ENCODE measurements at places on chromosomes 5 and 9. TPM values are rescaled to one million over a fixed set of nuclear protein-coding genes. Genes with fewer than 3 reads are reported as not detected.

GRCh38 chr9:77063645-77064285 is 44.3 kb downstream of the FOXB2 start:
- no peak overlapping the region for H3K4me3 ChIP-seq
- no peaks in the 10 kb centered on the region for H3K27me3 ChIP-seq
- H3K36me3 ChIP-seq, result no peaks in the 10 kb centered on the region
- H3K27ac ChIP-seq, result no peak overlapping the region
- no peaks in the 10 kb centered on the region for H3K4me1 ChIP-seq

DNA sequence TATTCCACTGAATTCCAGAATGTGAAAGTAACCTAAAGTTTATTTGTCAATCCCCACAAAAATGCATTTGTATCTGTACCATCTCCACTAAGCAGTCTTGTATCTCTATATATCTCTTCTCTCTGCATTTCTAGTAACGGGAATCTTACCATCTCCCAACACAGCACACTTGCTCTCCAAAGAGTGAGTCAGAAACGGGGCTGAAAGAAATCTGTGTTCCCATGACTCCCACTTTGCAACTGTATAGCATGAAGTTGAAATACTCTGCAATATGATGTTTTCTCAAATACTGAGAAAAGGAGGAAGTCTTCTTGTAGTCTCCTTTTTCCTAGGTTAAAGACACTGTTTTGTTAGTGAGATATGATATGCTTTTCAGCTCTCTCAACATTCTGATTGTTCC is 848.8 kb upstream of the ACO1 start:
- no peak overlapping the region for H3K4me3 ChIP-seq
- no peak overlapping the region for H3K27ac ChIP-seq
- DNase-seq, result no peak
- no peaks in the 10 kb centered on the region for H3K4me1 ChIP-seq
- no peaks in the 10 kb centered on the region for H3K36me3 ChIP-seq

DNA sequence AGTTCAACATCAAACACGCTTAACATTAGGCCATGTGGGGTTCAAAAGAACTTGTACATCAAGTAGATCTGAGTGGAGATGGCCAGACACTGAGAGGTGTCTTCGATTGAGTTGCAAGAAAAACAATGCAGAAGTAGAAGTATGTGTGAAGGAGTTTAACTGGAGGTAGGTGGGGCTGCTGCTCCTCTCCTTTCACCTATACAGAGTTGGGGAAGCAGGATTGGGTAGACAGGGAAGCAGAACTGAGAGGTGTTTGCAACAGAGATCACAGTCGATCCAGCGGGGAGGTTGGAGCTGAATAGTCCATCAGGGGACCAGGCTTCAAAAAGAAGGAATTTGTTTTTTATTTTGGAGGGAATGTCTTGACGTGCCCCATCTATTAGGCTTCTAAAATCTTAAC is 61.7 kb upstream of the SLC27A6 start:
- H3K27ac ChIP-seq, result no peak overlapping the region
- DNase-seq, result no peak
- H3K4me1 ChIP-seq, result no peaks in the 10 kb centered on the region
- H3K4me3 ChIP-seq, result no peak overlapping the region
- H3K36me3 ChIP-seq, result no peaks in the 10 kb centered on the region

DNA sequence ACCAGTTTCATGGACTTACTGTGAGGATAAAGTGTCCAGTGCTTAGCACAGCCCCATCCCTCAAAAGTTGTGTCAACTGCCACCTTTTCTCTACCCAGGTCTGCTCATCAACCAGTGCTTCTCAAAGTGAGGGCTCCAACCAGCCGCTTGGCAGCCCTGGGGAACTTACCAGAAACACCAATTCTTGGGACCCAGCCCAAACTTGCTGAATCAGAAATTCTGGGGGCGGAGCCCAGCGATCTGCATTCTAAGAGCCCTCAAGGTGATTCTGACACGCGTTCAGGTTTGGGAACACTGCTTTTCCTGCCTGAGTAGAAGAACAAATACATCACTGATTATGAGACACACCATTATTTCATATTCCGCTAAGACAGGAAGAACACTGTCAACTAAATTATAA is 132.0 kb downstream of the NSG2 start:
- H3K4me3 ChIP-seq, result no peak overlapping the region
- no peaks in the 10 kb centered on the region for H3K36me3 ChIP-seq
- peaks cover 13% of the 10 kb centered on the region for H3K27me3 ChIP-seq

GRCh38 chr5:21024966-21025365 is 1037.0 kb upstream of the CDH18 start:
- DNase-seq, result no peak
- H3K4me3 ChIP-seq, result no peak overlapping the region
- H3K4me1 ChIP-seq, result no peaks in the 10 kb centered on the region
- H3K27ac ChIP-seq, result no peak overlapping the region

SLC45A2 gene
- total RNA-seq, result 0.13 TPM

ANKRD20A1 gene
- total RNA-seq, result 1.8 TPM
